OCI-M1 (cell line): ENCODE measurements at places on chromosomes 2 and 18.
A peak's percentile ranks its signal among the peaks of the same experiment; 100 is the strongest.

DNA sequence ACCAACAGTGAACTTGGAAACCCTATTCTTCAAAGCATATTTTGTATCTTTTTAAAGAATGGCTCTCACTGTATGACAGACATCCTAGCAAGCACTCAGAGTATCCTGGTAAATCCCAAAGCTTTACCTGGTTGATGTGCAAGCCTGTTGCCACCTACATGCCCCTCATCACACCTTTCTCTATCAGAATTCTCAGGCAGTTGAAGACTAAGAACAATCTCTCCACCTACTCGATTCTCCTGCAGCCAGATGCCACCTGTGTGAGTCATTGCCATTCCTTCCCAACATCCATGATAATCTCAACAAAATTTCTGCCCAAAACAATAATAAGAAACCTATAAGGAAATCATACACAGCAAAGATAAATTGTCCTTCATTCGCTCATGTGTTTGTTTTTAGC, 659.8 kb downstream of the BCL11A start:
- DNase-seq, result no peak

DNA sequence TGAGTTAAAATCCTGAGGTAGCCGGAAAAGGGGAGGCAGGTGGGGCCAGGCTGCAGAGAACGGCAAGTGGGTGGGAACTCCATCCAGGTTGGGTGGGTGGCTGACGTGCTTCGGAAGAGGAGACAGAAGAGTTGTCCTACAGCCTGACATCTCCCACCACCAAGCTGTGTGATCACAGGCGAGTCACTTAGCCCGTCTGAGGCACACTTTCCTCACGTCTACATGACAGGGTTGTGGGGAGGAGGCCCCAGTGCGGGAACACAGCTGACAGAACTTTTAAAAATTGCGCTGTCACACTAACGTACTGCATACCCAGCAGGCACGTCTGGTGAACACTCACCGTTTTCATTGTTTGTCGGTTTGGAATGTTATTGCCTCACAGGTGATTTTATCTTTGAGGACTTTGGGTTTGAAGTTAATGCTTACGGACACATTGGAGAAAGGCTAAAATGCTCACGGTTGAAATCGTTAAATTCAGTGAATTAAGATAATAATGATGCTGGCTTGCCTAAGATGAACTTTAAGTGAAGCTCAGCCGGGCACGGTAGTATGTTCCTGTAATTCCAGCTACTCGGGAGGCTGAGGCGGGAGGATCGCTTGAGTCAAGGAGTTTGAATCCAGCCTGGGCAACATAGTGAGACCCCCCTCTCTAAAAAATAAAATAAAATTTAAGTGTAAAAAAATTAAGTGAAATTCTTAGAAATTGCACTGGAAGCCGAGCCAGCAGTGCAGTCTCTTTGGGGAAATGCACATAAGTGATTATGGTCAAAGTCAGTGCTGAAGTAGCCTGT, 8.9 kb downstream of the EMILIN2 start:
- DNase-seq, result no peak

DNA sequence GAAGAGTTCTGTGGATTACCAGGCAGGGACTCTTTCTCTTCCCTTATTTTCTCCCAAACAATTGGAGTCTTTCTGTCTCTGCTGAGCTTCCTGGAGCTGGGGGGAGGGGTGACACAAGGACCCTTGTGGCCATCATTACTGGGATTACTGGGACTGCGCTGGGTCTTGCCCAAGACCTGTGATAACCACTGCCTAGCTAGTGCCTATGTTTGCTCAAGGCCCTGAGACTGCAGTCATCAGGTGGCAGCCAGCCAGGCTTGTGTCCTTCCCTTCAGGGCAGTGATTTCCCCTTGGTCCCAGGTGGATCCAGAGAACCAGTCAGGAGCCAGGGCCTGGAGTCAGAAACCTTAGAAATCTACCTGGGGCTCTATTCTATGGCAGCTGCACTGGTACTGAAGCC, 355.6 kb downstream of the PARD3B start:
- DNase-seq, result no peak

GRCh38 chr2:72013726-72014125, 133.9 kb downstream of the CYP26B1 start:
- DNase-seq, result no peak

DNA sequence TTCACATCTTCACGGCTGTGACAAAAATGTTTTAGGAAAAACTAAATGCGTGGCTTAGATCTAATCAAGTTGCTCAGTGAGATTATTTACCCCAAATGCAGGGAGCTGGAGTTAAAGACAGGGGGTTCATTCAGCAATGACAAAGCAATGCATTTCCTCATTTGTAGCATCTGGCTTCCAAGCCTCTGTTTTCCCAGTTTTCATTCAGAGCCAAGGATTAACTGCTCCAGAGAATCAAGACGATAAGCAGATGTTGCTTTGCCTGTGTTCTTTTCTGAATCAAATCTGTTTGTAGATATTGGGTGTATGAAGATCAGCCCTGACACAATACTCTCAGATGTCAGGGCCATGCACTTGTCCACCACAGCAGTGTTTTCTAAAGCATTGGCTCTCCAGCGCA, 147.4 kb upstream of the SIX2 start:
- no peak for DNase-seq

DNA sequence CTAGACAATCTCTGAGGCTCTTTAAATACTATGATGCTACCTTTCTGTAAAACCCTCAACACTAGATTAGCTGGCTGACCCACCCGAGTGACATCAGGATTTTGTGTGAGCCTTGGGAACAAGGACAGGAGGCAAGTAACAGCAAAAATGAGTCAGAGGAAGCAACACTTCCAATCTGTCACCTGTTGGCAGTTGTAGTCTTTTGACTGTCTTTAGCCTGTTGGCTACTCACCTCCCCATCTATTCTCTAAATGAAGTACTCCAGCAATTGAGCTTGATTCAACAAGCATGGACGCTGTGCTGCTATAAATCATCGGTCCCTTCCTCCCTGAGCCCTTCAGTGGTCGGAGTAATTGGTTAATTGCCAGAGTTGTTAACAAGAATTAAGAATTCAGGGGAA, 898.7 kb downstream of the BCL11A start:
- DNase-seq, result no peak

GRCh38 chr2:61926531-61927477, 21.3 kb downstream of the COMMD1 start:
- peak; percentile 39 for DNase-seq

GRCh38 chr2:238082827-238083226, 17.3 kb upstream of the ESPNL start:
- no peak for DNase-seq

- DNase-seq, result no peak
These were observed 14.9 kb upstream of the DTNB start for GRCh38 chr2:25688236-25688635.

DNA sequence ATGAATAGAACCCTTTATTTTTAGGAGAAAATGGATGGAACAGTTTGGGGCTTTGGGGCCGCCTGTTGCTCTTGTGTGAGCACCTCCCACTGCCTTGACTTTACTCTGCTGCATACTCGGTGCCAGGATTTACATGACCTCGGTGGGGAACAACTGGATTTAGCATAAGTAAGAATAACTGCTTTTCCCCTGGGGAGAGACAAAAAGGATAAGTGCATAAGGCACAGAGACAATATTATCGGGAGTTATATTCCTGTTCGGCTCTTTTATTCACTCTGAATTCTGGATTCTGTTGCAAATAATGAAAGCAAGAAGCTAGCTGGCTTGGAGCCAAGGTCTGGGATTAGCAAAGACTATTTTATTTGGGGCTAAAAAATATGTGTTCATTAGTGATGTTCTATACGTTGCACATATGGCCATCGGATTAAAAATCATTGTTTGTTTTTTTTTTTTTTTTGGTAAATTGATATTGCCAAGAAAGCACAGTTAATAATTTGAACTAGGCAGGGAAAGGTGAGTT, 69.8 kb downstream of the CYBRD1 start:
- peak; percentile 13 for DNase-seq

DNA sequence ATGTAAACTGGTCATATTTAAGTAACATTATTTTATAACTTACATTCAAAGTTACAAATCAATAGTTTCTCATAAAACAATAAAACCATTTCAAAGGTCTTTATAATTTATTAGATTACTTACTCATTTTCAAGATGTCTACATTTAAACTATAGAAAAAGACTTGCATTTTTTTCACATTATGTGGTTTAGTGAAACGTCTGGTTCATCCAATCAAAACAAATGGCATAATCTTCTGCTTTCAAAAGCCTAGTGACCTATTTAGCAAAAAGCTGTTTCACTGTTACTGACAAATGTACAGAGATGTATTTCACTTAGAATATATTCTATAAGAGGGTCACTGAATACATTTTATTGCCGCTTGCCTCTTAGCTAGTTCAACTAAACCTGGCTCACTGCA, 49.3 kb upstream of the MCM6 start:
- no peak for DNase-seq

DNA sequence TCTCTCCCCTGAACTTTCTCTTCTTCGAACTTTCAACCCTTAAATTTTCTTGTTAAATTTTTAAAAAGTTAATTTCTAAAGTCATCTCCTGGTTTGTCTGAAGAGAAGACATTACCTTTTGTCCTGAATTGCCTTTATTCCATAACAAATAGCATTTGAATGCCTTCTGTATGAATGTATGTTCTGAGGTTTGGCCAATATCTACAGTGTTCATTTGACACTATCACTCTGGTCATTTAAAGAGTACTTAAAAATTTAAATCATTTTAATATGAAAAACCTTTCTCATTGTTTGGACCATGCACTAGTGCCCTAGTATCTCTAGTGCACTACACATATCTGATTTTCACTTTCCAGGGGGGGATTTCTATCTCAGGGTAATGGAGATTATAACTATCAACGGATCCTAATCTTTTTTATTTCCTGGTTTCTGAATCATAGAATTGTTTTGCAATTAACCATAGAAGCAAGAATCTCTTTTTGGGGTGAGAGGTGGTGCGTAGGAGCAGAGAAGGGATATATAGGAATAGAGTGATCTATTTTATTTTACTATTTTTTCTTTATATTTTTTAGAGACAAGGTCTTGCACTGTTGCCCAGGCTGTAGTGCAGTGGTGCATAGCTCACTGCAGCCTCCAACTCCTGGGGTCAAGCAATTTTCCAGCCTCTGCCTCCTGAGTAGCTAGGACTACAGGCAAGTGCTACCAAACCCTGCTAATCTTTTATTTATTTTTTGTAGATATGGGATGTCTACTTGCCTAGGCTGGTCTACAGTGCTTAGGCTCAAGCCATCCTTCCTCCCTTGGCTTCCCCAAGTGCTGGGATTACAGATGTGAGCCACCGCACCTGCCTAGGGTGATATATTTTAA, 25.5 kb downstream of the TANC1 start:
- no peak for DNase-seq

DNA sequence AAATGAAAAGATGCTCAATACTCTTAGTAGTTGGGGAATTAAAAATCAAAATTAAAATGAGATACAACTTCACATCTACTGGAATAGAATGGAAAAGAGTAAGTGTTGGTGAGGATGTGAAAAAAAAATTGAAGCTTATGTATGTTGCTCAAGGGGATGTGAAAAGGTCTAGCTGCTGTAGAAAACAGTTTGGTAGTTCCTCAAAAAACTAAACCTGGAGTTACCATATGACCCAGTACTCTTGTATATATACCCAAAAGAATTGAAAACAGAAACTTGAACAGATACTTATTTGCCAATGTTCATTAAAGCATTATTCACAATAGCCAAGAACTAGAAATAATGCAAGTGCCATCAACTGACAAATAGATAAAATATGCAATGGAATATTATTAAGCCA, 208.4 kb downstream of the FIGN start:
- DNase-seq, result no peak

- no peak for DNase-seq
These were observed 6.7 kb upstream of the TBR1 start for GRCh38 chr2:161409308-161409907.

- DNase-seq, result no peak
These were observed 144.5 kb downstream of the CYP26B1 start for GRCh38 chr2:72003124-72003523.

GRCh38 chr2:28134857-28135256, 244.3 kb downstream of the BABAM2 start:
- no peak for DNase-seq

DNA sequence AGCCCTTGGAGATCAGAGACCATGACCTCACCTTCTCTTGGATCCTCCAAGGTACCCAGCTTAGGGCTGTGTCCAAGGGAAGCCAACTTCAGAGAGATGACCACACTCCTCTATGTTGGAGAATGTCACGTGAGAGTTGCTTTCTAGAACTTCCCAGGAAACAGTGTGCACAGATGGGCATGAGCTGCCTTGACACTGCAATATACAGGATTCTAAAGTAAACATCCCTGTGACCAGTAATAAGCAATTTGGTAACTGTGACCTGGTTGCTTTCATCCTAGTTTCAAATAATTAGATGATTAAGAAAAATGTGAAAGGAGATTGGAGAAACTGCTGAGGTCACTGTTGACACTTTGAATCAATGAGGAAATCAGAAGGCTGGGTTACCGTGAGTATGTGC, 181.1 kb upstream of the EPAS1 start:
- DNase-seq, result no peak

DNA sequence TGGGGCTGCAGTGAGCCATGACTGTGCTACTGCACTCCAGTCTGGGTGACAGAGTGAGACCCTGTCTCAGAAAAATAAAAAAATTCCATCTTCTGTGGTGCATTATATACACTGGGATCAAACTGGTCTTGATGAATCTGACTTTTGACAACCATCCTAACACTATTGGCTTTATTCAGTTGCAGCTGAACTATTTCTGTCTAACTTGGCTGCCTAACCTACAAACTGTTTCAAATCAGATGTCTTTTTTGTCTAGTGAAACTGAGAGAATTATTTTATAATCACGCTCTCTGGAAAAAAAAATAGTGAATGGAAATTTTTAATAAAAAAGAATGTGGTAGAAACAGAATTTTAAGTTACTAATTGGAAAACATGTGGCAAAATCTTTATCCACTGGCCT, 15.0 kb downstream of the CTLA4 start:
- DNase-seq, result no peak

- DNase-seq, result no peak
These were observed 1072.0 kb downstream of the CBLN2 start for GRCh38 chr18:71471963-71472725.

DNA sequence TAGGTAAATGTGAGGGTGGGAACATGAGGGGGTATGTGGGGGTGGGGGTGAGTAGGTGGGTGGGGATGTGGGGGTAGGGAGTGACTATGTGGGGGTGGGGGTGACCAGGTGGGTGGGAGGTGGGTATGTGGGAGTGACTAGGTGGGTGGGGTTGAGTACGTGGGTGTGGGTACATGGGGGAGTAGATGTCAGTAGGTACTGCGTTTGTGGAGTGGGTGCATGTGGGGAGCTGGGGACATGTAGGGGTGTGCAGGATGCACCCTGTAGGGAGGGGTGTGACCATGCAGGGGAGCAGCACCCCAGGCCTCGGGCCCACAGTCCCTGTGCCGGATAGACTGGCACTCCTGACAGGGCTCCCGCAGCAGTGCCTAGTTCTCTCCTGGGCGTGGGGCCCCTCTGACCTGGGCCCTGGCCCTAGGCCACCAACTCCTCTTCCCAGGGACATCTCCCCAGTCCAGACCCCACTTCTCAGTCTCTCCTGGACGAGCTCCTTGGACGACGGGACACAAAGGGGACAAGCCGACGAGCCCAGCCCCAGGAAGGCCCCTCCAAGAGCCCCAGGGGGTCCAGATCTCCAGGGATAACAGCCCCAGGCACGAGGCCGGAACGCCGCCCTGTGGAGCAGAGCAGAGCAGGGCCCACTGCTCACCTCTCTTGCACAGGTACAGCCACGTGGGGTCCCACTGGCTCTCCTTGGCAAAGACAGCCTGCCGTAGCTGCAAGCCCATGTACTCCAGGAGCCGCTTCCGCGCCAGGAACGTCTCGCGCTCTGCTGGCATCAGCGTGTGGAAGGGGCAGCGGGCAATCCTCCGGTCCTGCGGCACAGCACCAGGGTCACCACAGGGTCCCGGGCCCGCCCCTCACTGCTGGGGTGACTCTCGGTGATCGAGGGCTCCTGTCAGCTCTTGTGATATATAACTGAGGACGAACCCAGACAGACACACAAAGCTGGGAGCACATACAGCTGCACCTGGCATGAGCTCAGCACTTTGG, 58.2 kb downstream of the ANKMY1 start:
- no peak for DNase-seq
